ENCODE measurements at places on chromosomes 13 and 19.

DNA sequence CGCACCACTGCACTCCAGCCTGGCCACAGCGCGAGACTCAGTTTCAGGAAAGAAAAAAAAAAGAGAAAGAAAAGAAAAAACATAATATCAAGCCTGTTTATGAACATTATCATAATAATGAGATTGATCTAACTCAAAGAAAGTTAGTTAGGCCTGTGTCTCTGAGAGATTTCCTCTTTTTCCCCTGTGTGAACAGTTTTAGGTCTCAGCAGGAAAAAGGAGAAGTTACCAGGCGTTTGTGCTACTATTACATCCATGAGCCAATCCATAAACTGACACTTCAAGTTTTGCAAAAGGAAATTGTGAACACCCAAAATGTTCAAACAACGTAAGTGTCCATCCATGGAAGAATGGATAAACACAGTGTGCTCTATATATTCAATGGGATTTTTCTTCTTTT, 3.8 kb downstream of the TARM1 start:
- no peak for DNase-seq

GRCh38 chr13:24104723-24105122, 55.8 kb upstream of the SPATA13 start:
- DNase-seq: no peak

DNA sequence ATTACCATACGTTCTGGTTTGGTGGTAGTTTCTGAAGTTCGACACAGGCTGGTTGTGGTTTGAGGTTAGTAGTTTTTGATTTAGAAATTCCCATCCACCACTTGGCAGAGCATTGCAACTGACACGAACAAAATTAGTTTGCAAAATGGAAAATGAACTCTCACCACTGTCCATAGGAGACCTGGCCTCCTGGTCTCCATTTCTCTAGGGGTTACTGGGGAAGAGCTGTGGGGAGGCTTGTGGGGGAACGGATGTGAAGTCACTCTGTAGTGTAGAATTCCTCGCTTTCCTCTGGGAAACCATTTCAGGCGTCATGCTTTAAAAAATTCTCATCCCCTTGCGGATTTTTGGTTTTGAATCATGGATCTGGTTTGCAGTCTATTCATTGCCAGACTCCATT, 321.5 kb upstream of the MAB21L1 start:
- DNase-seq: no peak

DNA sequence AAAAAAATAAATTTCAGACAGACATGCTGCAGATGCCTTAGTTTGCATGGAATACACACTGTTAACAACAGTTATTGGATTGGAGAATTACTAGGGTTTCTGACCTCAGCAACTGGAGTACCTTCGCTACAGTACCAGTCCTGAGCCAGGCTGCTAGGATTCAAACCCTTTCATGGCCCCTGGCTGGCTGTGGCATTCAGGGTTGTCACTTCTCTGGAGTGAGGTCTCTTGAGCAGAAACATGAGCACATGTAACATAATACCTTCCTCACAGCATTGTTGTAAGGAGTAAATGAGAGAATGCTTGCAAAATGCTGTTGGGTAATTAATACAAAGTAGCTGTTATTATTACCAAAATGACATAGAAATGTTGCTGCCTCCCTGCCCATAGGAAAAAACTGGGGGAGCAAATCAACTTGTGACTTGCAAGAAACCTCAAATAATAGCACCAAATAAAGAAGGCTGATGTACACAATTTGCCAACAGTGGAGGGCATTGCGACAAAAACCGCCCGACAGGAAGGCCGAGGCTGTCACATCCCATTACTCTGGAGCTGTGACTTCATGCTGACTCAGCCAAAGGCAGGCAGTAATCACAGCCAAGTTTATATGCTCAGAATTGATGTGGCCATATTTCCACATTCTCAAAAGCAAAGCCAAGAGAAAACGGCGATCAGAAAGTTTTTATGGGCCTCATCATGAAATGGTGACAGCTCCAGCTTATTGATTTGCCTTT, 100.4 kb downstream of the RFC3 start:
- peak; percentile 16 for DNase-seq

Data from right renal cortex interstitium (tissue), 3 donors.